ENCODE measurements at places on chromosomes 2 and 18. TPM values are rescaled to one million over a fixed set of nuclear protein-coding genes. Genes with fewer than 3 reads are reported as not detected.
A peak's percentile ranks its signal among the peaks of the same experiment; 100 is the strongest.

LONRF2 gene
- total RNA-seq = 6.3 TPM

CDH20 gene
- total RNA-seq = 0.16 TPM

LCT gene
- total RNA-seq = not detected

PROKR1 gene
- total RNA-seq = not detected

DNAJC5G gene
- not detected for total RNA-seq

POTEC gene
- not detected for total RNA-seq

GRCh38 chr2:237541243-237541642, 25.1 kb upstream of the PRLH start:
- no peak for DNase-seq

- DNase-seq = peak; percentile 17
Measured at GRCh38 chr2:7625392-7626138, 708.4 kb downstream of the RNF144A start.

GRCh38 chr2:231861288-231861931, 64.8 kb downstream of the NPPC start:
- no peak for DNase-seq

DNA sequence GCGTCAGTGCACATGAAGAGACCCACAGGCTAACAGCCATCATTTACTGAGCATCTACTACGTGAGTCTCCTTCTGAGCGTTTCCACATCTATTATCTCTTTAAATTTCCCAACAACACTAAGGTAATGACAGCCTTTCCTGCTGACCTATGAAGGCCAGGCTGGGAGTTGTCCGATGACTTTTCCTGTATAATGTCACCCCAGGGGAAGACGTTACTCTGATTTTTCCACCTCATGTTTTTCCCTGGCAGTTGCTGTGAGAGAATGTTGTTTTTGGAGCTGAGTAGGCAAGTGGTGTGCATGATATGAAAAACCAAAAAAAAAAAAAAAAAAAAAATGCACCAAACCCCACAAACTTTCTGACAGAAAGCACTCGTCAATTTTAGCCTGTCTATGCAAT, 207.6 kb downstream of the SLC8A1 start:
- no peak for DNase-seq

DNA sequence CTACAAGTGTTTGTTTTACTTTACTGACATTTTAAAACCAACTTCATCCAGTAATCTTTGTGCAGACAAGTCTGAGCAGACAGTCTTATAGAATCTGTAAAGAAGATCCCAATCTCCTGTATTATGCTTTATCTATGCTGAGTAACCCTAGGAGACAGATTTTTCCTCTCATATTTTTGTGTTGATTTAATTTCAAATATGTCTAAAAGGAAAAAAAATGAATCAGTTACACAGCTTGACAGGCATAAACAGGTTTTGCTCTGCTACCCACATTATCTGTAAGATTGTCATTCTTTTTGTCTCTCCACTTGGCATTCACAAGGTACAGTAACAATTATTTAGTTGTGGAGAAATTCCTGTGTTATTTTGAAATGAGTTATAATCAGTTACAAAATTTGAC, 415.0 kb downstream of the NYAP2 start:
- DNase-seq = no peak

DNA sequence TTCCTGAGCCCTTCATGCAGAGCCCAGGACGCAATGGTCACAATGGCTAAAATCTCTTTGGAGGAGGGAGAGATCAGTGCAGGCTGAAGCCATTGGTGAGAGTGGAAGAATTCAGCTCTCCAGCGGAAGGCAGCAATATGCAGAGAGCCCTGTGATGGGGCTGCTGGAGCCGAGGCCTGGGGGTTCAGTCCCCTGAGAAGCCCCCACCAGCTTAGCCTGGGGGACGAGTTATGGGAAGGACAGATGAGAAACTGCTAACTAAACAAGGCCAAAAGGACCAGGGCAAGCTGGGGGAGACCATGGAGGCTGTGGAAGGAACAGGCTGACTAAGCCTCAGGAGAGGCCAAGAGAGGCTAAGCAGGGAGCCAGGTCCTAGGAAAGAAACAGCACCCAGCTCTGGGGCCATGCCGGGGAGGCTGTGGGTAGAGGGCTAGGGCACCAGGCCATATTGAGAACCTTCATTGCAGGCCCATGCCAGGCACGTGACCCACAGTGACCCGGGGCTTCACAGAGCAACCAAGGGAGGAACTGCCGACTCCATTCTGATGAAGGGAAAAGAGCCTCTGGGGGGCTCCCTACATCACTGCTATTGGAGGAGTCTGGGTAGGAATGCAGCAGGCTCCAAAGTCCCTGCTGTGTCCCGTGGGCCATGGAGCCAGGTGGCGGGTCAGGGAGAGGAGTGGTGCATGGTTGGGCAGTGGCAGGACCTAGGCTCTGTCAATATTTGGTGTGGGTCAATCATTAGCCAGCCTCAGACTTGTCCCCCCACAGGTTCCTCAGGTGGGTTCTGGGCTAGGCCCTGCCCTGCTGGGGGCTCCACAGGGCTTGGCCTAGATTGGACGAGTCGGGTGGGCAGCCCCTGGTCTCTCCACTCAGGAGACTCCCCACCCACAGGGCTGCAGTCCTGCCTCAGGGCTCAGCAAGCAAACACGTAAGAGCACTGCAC, 19.8 kb downstream of the PROC start:
- DNase-seq = peak; percentile 64

DNA sequence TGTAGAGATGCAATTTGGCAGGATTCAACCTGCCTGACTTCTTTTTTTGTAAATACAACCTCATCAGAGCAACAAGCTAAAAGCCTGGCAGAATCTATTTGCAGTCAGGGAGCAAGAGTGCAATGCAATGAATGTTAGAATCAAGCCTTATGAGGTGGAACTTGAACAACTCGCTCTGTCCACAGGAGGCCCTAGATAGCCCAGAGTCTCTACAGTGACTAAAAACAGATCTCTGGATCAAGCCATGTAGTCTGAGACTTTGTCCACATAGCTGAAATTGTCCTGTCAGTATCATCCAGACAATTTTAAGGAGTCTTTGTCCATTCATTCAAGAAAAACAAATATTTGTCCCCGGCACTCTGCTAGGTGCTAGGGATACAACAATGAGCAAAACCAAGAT, 32.0 kb upstream of the CDK5R2 start:
- no peak for DNase-seq

- DNase-seq = peak; percentile 32
Measured at GRCh38 chr2:231342061-231342711, 53.3 kb upstream of the B3GNT7 start.

GRCh38 chr2:74617122-74617521, 31.0 kb downstream of the M1AP start:
- DNase-seq = no peak

- DNase-seq = no peak
Measured at GRCh38 chr2:209389171-209389618, 34.7 kb upstream of the MAP2 start.

GRCh38 chr18:67108894-67109293, 407.6 kb downstream of the DSEL start:
- peak; percentile 6 for DNase-seq

Data from kidney (tissue), 22 donors.